Central memory CD8-positive, alpha-beta T cell (primary cell): ENCODE measurements at places on chromosomes 3 and 15.
A peak's percentile ranks its signal among the peaks of the same experiment; 100 is the strongest.

DNA sequence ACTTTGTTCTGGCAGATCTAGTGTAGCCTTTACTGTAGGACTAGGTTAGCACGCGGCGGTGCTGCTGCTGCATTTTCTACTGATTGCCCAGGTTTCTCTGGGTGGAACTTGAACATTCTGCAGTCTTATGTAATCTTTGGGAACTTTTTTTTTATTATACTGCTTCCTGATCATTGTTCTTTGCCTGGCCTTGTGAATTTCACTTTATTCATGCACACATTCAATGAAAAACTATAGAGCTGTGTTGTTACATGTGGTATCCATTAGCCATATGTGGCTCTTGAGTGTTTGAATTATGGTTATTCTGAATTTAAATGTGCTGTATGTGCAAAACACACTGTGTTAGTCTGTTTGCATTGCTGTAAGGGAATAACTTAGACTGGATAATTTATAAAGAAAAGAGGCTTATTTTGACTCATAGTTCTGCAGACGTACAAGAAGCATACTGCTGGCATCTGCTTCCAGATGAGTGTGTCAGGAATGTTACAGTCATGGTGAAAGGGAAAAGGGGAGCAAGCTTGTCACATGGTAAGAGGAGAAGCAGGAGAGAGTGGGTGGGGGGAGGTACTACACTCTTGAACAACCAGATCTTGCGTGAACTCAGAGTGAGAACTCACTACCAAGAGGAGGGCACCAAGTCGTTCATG lies 26.5 kb downstream of the MEF2A start:
- no peak for DNase-seq

GRCh38 chr3:187103251-187103650 lies 36.0 kb downstream of the RPL39L start:
- no peak for DNase-seq

- no peak for DNase-seq
Measured at GRCh38 chr3:11364181-11364580, 92.0 kb downstream of the ATG7 start.

DNA sequence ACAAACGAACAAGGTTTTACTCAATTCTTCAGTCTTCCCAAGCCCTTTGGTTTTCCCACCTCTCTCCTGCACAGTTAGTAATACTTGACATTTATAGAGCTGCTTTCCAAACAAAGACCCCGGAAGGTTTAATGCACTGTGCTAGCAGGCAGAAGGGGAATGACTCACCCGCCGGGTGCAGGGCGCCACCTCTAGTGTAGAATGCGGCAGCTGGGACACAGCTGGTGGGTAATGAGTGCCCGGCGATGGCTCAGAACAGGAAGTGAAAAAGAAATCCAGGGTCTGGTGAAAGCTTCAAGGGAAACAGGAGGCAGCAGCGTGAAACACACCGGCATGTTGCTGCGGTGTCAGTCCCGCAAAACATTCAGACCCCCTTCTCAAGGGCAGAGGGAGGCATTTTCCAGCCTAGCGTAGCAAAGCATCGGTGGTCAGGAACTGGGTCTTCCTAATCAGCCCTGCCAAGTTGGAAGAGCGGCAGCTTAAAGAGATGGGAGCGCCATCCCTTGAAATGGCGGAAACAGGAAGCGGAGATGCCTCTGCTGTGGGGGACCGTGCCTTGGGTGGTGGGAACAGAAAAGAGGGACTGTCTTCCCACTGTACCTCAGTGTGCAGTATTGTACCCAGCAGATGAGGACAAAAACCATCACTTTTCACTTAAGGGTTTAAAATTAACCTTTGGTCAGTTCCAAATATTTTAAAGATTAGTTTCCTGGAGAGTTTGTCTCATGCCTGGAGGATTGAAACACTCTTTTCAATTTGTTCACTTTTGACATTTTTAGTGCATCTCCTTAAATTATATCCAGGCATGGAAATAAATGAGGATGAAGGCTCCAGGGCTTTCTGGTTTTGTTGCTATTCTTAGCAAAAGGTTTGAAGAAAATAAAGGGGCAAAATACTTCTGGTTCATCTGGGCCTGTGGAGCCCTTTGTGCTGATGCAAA lies 160.7 kb upstream of the MCTP2 start:
- no peak for DNase-seq

DNA sequence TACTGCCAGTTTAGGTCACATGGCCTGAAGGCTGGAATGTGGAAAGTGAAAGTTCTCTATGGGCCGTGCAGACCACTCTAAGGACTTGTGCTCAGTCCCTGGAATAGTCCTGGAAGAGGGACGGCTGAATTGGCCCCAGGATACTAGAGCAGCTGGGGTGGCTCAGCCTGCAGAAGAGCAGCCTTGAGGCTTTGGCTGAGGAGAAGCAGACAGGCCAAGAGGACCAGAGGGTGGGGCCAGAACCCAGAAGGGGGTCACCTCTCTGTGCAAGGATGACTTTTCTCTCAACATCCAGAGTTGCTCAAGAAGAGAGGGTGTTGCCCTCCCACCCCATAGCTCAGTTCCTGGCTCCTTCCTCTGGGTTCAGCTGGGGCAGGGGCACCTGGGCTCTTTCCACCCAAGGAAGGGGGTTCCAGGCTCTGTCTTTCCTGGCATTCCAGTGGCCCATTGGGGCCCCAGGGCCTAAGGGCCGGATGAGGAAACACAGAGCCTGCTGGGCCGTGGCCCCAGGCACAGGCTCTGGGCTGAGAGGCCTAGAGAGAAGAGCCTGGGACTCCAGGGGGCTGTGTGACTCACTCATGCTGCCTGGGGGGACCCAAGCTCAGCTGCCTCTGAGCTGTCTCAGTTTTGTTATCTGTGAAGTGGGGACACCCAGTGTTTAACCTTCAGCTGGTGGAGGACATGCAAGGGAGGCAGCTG lies 8.5 kb upstream of the FBLN2 start:
- DNase-seq, result no peak

DNA sequence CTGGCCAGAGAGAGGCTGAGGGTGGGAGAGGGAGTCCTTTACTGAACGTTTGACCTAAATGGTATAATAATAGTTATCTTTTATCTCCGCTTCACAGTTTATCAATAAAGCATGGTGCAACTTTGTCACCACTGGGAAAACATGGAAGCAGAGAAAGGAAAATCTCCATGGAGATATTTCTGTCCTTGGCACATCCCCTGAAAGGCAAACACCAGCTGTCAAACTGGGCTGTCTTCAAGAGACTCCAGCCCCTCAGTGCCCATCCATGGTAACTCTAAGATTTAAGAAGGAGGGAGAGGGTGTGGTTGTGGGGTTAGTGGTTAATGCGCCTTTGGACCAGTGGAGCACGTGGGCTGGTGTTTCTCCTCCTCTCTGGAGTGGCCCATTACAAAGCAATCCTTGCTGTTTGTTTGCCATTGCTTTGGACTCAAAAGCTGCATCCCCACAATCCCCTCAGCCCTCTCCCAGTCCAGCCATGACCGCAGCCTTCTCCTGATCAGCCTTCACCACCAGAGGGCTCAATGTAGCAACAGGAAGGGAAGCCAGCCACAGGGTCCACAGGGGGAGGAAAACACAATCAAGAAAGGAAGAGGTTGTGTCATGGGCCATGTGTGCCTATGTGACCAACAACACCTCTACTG lies 38.2 kb upstream of the FAM174B start:
- DNase-seq, result no peak

DNA sequence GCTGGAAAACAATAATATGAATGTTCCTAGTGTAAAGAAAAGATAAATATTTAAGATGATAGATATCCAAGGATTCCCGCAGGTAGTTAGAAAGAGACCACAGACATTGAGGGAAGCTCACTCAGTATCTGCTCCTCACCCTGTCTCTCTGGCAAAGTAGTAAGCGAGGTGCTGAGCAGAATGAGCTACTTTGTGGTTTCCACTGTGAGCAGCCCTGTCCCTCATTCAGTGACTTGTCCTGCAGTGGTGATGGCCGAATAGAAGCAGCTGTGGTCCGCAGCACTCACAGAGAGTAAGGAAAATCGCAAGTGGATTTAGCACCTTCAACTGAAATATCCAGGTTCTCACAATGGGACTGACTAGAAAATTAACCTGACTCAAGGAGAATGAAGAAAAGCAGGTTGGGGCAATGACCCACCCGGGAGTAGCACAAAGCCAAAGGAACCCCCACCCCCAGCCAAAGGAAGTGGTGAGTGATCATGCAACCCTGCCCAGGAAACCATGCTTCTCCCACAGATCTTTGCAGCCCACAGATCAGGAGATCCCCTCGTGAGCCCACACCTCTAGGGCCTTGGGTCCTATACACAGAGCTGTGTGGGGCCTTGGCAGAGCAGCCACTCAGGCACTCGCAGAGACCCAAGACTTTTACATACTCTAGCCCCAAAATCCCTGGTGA lies 21.8 kb upstream of the SLC25A38 start:
- DNase-seq, result no peak

GRCh38 chr3:14772533-14773138 lies 46.1 kb upstream of the FGD5 start:
- peak; percentile 4 for DNase-seq

GRCh38 chr3:159650726-159651125 lies 337.9 kb upstream of the IL12A start:
- no peak for DNase-seq

DNA sequence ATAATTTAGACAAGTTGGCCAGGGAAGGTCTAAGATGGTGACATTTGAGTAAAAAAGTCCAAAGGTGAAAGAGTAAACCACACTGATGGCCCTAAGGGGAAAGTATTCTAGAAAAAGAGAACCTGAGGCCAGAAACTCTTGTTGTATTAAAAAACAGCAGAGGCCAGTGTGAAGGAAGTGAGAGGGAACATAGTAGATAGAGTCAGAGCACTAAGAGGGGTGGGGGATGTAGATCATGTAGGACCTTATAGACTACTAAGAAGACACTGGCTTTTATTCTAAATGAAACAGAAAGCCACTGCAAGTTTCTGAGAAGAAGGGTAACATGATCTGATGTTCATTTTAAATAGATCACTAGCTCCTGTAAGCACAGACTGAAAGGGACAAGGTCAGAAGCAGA lies 14.5 kb downstream of the POLQ start:
- no peak for DNase-seq

DNA sequence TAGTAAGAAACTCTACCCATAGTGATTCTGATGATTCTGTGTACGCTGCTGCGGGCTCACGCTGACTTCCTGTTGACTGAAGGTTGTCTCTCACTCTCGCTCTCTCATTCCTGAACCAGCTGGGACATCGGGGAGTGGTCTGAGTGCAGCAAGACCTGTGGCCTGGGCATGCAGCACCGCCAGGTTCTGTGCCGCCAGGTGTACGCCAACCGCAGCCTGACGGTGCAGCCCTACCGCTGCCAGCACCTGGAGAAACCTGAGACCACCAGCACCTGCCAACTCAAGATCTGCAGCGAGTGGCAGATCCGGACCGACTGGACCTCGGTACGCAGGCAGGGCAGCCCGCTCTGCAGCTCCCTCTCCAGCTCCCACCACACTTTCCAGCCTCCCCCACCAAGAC lies 63.6 kb upstream of the NR2E3 start:
- DNase-seq, result no peak

DNA sequence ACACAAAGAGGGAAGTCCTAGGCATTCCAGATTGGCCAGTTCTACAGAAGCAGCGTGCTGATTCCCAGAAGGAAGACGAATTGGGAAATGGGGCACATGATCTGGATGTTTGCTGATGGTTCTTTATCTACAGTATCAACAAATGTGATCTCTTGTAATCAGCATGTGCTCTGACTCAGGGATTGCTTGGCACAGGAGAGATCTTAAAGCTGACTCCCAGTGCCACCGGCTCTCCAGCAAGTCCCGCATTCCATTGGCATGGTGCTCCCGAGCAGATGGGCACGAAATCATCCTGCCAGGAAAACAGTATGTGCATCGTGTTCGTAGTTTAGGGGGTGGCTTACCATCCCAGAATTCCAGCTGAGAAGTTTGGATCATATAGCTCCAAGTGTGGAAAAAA lies 259.9 kb upstream of the NR2F2 start:
- DNase-seq, result no peak
